Muscle of back (tissue), 13 donors: ENCODE measurements at places on chromosomes 16 and 17.

GRCh38 chr16:15427648-15428239, 6.6 kb upstream of the BMERB1 start:
- peak; percentile 77 for DNase-seq

DNA sequence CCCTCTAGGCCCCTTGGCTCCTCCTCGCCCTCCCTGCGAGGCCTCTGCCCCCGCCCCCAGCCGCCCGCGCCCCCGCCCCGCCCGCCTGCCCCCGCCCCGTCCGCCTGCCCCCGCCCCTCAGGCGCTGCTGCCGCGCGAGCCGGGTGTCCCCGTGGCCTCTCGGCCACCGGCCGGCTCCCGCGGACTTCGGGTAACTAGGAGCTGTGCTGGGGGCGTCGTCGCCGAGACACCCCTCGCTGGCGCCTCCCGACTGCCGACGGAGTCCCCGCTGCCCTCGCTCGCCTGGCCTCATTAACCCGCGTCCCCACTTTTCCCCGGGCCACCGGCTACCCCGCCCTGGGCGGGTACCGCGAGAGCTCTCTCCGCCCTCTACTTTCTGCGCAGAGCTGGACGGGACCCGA, at the start of gene TLCD1:
Gene TLCD1, minus strand, starts transcription at position 8 of the 401 bp plus-strand sequence. CDS start 136 bp downstream, outside the sequence.
- DNase-seq, result peak; percentile 92

- no peak for DNase-seq
These were observed 145.0 kb downstream of the CCDC182 start for GRCh38 chr17:57600074-57600473.

DNA sequence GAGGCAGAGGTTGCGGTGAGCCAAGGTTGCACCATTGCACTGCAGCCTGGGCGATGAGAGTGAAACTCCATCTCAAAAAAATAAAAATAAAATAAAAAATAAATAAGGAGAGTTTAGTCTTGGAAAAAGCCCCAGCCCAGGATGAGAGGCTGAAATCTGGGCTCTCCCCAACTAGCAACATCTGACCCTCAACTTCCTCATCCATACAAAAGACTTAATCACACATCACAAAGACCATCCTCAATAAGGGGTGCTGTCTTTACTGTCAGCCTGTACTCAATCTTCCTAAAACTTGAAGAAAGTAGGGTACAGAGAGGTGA, 11.4 kb upstream of the SLC4A1 start:
- DNase-seq, result no peak

DNA sequence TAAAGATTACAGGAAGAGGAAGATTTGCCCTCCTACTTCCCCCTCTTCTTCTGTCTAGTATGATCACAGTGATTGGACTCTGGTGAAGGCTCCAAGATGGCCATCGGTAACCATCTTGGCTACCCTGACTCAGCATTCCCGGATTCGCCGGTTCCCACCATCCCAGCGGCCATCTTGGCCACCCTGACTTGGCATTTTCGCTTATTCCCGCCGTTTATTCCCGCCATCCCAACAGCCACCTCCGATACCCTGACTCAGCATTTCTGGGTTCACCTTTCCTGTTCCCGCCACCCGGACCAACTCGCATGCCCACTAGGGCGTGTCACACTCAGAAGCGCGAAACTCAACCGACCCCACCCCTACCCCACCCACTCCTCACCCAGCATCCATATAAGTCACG, 95.4 kb upstream of the GRIN2A start:
- no peak for DNase-seq

GRCh38 chr17:37138571-37139120, 189.9 kb downstream of the AATF start:
- DNase-seq, result no peak

- peak; percentile 65 for DNase-seq
These were observed 11.7 kb downstream of the RHBDL3 start for GRCh38 chr17:32277284-32277683.

DNA sequence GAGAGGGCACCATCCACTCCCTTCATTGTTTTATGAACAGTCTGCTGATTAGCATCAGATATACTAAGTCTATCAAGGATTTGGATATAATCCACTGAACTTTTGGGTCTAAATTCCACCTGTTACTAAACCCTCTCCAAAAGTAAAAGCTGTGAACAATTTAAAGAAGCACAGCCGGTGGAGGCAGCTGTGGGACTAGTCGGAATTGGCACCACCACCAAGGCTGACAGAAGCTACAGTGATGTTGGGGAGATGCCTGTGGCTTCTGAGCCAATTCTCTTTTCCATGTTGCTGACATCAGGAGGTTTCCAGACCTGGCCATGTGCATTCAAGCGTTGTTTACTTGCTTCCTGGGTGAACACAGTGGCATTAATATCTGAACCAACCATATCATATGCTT, 679.0 kb upstream of the CA10 start:
- no peak for DNase-seq

DNA sequence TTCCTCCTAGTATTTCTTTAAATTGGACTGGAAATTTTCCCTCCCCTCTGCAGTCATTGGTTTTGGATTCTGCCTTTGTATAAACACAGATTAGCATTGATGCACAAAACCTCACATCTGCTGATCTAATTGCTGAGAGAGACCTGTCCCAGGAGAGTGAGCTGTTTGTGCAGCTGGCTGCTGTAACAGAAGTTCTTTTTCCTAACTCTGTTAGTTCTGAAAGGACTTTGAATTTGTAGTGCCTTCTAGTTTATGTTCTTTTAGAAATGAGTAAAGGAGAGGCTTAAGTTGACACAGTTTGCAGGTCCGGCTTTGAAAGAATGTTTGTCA, 45.2 kb upstream of the KPNB1 start:
- peak; percentile 80 for DNase-seq

DNA sequence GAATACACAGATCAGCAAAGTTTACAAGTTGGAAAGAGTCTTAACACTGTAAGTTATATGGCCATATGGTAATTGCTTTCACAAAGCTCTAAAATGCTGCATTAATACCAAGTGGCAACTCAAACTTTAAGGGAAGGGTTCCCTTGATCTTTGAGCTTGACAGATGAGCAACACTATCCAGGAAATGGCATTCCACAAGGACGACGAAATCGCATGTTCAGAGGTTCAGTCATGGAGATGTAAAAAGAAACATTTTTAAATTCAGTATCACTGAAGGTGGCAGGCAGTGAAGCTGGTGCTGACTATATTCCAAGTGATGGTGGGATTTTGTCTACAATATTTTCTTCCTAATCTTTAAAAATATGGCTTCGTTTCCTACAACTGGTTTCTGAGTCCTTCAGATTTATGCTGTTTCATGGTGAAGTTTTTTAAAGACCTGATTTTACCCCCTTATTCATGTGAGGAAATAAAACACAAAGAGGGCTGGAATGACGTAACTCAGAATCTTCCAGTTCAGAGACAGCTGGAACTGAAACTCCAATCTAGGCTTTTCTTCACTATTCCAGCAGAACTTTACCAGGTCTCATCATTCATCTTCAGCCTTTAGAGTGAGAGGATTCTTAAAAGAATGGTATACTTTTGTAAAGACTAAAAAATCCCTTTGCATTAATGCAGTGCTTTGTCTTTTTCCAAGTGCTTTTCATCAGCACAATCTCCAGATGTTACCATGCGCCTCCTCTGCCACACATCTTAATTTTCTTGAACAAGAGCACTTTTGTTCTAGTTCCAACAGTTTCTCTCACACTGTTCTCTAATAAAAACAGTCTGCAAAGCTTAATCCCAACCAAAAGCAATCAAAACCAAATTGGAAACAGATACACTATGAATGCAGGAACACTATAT, 20.2 kb downstream of the CHCT1 start:
- DNase-seq, result peak; percentile 16

GRCh38 chr16:12257926-12258561, 281.5 kb downstream of the SNX29 start:
- no peak for DNase-seq

DNA sequence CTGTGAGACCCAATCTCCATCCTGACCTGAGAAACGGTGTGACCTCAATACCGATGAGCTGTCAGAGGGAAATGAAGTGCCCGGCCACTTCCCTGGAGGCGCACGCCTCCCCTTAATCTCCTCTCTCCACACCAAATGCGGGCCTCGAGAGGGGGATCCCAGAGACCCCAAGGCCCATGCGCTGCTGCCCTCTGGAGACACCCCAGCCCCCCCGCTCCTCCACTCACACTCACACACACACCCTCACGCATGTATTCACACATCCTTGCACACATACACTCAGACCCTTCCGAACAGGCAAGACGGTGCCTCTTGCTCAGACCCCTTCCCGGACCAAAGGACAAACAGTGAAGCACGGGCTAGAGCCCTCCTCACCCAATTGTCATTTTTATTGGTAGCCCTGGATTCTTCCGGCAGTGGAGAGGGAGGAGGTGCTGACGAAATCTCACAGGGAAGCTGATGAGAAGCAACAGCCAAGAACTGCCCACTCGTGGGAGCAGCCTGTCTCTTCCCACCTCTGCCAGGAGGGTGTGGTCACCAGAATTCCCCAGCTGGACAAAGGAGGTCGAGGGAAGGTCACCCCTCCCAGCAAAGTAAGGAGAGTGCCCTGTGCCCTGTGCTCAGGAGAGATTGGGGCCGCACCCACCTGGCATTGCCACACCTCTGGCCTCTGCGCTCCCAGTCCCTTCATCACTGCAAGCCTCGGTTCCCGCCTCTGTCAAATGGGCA, 136.0 kb upstream of the TNRC6C start:
- no peak for DNase-seq

- no peak for DNase-seq
These were observed 44.7 kb downstream of the IL21R start for GRCh38 chr16:27446721-27447120.

GRCh38 chr16:89031715-89032659, 55.0 kb upstream of the CBFA2T3 start:
- no peak for DNase-seq

DNA sequence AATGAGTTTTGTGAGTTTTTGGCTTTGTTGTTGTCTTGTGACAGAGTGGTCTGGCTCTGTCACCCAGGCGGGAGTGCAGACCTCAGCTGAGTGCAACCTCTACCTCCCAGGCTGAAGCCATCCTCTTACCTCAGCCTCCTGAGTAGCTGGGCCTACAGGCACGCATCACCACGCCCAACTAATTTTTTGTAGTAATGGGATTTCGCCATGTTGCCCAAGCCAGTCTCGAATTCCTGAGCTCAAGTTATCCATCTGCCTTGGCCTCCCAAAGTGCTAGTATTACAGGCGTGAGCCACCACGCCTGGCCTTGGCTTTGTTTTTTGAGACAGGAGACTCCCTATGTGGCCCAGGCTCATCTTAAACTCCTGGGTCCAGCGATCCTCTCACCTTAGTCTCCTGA, 15.1 kb downstream of the CRK start:
- DNase-seq, result no peak

- DNase-seq, result peak; percentile 16
These were observed 99.7 kb downstream of the CDH8 start for GRCh38 chr16:61936522-61936921.

GRCh38 chr16:68356919-68357286, 46.1 kb downstream of the PRMT7 start:
- no peak for DNase-seq

GRCh38 chr16:27511657-27512448, 37.9 kb downstream of the GTF3C1 start:
- no peak for DNase-seq

- DNase-seq, result no peak
These were observed 5.6 kb downstream of the ALOX12 start for GRCh38 chr17:7001318-7001961.

DNA sequence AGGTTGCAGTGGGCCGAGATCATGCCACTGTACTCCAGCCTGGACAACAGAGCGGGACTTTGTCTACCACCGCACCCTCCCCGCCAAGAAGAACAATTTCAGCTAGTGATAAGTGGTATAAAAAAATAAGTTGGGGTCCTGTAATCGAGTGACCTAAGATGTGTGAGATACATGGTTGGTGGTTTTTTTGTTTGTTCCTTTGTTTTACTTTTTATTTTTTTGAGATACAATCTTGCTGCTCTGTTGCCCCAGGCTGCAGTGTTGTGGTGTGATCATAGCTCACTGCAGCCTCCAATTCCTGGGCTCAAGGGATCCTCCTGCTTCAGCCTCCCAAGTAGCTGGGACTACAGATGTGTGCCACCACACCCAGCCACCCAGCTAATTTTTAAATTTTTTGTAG, 58.7 kb downstream of the PITPNC1 start:
- no peak for DNase-seq

DNA sequence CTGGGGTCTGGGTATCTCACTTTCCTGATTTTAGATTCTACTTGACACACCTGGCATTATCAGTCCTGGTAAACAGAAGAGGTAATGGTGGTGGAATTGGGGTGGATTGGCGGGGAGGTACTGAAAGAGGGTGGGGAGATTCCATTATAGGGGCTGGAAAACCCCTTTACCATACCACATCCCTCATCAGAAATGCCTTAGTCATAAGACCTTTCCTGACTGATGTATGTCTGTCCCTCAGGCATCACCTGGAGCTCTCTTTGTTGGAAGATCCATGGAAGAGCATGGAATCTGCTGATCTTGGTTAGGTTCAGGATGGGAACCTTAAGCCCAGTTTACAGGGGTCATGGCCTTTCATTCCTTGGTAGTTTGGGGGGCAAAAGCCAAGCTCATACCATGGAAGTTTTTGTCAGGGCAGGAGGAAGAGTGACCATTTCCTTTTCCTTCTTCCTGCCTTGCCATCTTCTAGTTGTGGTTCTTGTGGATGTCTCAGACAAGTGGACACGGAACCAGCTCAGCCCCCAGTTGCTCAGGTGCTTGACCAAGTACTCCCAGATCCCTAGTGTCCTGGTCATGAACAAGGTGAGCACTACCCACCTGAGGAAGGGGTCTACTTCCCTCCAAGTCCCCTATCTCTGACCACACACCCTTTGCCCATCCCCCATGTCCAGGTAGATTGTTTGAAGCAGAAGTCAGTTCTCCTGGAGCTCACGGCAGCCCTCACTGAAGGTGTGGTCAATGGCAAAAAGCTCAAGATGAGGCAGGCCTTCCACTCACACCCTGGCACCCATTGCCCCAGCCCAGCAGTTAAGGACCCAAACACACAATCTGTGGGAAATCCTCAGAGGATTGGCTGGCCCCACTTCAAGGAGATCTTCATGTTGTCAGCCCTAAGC, 3.3 kb downstream of the ERAL1 start:
- DNase-seq, result no peak

GRCh38 chr16:56980792-56981724, 8.3 kb upstream of the NLRC5 start:
- DNase-seq, result no peak

DNA sequence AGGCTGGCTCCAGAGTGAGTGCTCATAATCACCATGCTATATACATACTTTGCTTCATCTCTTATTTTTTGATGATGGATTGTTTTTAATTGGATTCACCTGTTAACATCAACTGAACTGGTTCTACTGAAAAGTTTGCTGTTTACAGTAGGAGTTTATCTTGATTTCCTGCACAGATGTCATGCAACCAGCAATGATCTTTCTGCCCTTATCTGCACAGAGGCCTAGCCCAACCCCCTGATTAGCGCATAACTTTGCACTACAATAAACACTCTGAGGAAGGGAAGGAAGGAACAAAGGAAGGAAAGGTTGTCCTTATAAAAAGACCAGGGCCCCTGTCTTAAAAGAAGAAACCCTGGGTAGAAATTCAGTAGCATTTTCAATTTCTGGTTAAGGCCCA, 152.9 kb downstream of the RGS9 start:
- no peak for DNase-seq

GRCh38 chr17:76992891-76993290, 124.7 kb downstream of the MGAT5B start:
- DNase-seq, result no peak

GRCh38 chr17:27601069-27601974, 29.7 kb upstream of the LGALS9 start:
- peak; percentile 87 for DNase-seq

- DNase-seq, result no peak
These were observed 24.9 kb downstream of the ACSF3 start for GRCh38 chr16:89118361-89119165.

- no peak for DNase-seq
These were observed 7.4 kb downstream of the ZNF594 start for GRCh38 chr17:5184288-5184687.

GRCh38 chr17:39028690-39029089, 61.5 kb upstream of the FBXO47 start:
- DNase-seq, result no peak
